NCI-H460 (cell line): ENCODE measurements at places on chromosomes 5 and 9. TPM values are rescaled to one million over a fixed set of nuclear protein-coding genes. Genes with fewer than 3 reads are reported as not detected.

DNA sequence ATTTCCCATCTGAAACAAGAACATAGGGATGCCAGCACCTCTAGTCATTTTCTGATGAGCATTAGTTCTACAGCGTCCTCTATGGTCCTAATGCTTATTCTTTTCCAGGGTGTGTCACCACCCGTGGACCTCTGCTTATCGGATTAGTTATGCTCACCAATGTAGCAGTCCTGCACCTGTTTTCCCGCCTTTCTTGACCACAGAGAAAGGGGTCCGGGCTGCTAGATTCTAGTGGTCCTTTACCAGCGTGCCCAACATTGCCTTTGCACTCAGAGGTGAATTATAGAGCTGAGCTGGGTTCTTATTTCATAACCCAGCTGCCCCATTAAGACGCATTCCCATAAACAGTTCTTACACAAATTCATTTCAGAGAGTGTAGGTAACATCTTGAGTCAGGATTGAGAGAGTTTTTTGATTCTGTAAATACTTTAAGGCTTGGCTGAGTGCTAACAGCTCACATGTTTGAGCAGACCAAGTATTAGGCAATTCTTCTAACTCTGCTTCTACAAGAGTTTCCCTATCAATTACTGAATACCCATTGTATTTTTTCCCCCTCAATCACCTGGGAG lies 2205.1 kb upstream of the C9orf72 start:
- no peak for DNase-seq

DNA sequence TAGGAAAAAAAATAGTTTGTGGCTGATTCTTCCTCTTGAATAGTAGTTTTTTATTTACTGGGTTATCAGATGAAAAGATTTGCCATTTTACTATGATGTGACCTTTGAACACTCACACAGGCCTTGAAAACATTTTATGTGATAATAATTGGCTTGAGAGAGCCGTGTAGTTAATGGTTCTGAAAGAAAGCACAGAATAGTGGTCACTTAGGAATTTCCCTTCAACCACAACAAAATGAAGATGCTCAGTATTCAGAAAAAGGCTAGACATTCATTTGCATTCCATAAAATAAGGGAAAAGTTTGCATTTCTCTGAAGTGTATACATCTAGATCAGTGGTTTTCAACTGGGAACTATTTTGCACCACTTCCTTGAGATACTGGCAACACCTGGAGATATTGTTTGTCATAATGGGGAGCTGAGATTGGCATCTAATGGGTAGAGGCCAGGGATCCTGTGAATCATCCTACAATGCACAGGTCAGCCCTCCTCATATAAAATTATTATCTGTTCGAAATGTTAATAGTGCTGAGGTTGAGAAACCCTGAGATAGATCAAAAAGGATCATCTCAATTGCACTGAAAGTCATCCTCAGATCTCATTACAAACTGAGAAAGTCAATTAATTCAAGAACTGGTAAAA lies 446.4 kb upstream of the CCNG1 start:
- DNase-seq = no peak

DNA sequence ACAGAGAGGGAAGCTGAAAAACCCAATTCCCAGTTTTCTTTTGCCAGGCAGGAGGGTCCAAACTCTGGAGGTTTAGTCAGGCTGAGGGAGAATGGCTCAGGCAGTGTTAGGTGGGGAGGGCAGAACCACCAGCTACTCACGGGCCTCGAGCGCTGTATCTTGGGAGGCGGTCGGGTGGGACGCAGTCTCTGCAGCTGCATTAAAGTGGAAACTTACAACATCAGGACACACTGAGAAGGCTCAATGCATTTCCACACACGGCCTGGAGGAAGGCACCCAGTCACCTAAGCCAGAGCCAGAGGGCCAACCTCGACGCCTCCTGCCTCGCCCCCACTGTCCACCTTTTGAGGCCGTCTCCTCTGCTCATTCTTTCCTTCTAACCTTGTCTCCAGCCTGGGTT lies 55.6 kb downstream of the CRB2 start:
- no peak for DNase-seq

GRCh38 chr5:172115541-172115982 lies 72.5 kb downstream of the STK10 start:
- DNase-seq = no peak

- no peak for DNase-seq
Measured at GRCh38 chr9:20240498-20240897, 381.8 kb downstream of the MLLT3 start.

DNA sequence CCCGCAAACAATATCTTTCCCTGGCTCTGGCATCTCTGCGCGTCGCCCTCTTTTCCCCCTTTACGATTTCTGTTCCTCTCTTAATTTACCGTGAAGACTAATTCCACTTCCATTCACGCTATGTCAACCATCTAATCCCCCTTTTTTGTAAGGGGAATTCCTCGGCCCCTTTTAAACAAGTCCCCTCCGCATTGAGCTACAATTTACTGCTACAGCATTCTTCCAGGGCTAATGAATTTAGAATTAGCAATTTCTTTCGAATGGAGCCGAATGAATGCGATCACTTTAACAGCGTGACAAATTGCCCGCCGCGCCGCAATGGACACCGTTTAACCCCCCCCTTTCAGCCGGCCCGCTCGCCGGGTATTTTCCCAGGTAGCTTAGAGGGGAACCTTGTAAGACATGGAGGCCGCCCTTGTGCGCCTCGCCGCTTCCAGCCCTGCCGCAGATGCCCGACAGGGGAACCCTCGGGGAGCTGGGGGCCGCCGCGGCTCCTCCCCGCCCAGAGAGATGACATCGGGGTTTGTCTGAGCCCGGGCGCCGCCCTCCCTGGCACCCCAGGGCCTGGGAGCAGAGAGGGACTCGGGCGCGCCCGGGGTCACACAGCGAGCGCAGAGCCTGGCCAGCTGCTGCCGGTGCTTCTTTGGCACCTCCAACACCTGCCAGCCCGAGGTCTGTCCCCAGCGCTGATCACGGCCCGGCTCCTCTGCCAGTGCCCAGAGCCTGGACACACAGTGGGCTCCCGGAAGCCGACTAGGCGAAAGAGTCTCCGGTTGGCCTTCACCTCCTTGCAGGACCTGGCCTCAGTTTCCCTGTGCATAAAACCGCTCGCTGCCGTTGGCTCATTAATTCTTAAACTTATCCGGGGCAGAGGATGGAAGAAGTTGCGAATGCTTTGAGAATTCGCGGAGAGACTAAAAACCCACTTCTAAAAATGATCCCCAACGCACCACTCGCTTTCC lies 1.3 kb downstream of the PRDM12 start:
- DNase-seq = no peak

DNA sequence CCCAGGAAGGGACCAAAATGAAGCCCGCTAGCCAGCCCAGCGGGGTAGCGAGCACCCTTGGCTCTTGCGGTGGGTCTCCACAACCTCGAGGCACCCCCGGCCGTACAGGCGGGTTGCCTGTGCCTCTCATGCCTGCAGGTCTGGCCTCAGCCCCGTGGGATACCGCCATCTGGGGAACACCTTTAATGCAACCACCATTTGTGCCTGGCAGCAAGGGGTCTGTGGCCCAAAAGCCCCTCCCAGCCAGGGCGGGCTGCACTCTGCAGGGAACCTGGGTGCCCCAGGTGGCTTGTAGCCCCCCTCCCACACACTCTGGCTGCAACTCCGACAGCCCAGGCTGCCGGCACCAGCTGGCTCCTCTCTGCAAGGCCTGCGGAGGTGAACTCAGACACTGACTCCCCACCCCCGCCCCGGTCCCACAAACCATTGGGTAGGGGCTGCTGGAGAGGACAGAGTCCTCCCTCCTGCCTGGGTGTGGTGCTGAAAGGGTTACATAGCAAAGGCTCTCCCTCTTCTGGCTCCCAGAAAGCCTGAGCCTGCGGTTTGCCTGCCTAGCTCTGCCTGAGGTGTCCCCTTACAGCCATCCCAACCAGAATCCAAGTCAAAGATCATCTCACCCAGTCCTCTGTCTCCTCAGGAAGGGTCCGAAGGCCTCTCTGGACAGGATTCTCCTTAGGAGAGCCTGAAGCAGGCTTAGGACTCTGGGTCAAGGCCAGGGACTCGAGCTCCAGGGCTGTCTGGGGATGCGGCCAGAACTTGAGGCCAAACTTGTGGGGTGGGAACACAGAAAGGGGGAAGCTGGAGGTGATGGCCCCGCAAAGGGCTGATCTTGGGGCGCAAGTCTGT lies 109.4 kb downstream of the PSD2 start:
- DNase-seq = no peak

GRCh38 chr5:55481293-55481855 lies 53.4 kb downstream of the PLPP1 start:
- no peak for DNase-seq

- DNase-seq = no peak
Measured at GRCh38 chr5:36017004-36017403, 25.8 kb upstream of the UGT3A1 start.

DNA sequence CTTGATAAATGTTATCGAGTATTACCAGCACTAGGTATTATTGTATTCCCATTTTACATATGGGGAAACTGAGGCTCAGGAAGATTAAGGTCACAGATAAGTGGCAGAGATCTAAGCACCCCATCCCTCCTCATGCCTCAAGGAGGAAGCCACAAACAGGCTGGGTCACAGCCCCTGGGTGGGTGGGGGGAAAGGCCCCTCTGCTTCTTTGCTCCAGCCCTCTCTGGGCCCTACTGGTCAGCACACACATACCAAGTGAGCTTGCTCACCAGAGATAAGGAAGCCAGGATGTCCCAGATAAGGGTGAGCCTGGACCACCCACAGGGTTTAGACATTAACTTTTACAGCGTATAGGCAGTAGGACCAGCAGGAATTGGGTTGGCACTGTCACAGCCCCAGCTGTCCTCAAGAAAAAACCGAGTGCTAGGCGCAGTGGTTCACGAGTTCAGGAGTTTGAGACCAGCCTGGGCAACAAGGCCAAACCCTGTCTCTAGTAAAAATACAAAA lies 45.3 kb downstream of the STK10 start:
- DNase-seq = no peak

GRCh38 chr9:120464176-120464886 lies 115.6 kb downstream of the CDK5RAP2 start:
- DNase-seq = no peak

- no peak for DNase-seq
Measured at GRCh38 chr5:10921160-10921559, 160.1 kb upstream of the DAP start.

DNA sequence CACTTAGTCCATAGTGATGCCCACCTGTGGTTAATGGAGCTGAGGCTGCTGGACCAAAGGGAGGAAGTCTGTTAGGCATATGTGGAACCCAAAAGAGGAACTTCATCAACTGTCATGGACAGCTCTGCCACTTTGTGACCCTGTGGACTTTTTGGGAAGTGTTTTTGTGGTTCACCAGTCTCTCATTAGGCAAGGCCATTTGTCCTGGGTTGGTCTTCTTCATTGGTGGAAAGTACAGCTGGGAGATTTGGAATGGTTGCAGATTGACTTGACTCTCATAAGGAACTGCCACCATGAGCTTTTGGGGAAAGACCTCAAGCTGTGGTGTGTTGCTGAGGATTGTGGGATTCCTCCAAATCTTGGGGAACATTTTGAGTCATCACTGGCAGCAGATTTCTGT lies 31.9 kb upstream of the IL12B start:
- DNase-seq = no peak

DNA sequence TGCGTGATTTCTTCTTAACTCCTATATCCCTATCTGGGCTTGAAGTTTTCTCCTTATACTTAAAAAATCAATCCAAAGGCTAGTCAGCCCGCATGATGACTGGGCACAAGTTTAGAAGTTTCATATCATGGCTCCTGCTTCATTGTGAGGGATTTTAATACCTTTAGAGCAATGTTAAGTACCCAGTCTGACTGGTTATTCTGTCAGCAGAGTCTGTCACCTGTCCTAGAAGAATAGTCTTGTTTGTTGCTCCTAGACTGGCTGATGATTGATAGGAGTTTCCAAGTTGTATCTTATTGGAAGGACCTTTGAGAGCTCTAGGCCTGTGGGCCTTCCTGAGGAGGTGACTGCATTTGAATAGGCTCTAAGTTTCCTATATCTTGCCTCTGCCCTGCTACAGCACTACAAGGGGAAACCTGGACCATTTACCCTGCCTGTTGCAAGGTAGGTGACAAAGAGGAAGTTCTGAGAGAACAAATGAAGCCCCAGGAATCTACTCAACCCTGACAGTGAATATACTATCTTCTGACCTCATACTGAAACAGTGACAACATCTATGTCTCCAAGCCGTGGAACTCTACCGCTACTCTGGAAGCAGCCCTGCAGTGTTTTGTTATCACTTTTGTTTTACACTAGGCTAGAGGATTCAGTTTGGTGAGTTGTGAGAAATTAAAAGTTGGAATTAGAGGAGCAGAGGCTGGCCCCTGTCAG lies 66.5 kb downstream of the F2RL2 start:
- no peak for DNase-seq

ARL10 gene
- total RNA-seq = not detected in 2 replicates

IGFBPL1 gene
- total RNA-seq = 2.1 and 4.1 TPM in 2 replicates

ZNF618 gene
- 2.4 and 2.9 TPM in 2 replicates for total RNA-seq

ARL14EPL gene
- total RNA-seq = not detected in 2 replicates

ANKRD34B gene
- total RNA-seq = not detected in 2 replicates

SLC36A2 gene
- total RNA-seq = not detected in 2 replicates

VCP gene
- 161 and 163 TPM in 2 replicates for total RNA-seq

OBP2B gene
- not detected in 2 replicates for total RNA-seq
